ENCODE measurements at places on chromosomes 7 and 10. TPM values are rescaled to one million over a fixed set of nuclear protein-coding genes. Genes with fewer than 3 reads are reported as not detected.

NKX1-2 gene
- not detected for total RNA-seq

GRCh38 chr7:2165610-2166594 is 66.8 kb downstream of the MAD1L1 start:
- DNase-seq = peak; percentile 67

MRLN gene
- total RNA-seq = not detected

FRAT1 gene
- 3.8 TPM for total RNA-seq
